ENCODE measurements at places on chromosomes 5 and 9.

DNA sequence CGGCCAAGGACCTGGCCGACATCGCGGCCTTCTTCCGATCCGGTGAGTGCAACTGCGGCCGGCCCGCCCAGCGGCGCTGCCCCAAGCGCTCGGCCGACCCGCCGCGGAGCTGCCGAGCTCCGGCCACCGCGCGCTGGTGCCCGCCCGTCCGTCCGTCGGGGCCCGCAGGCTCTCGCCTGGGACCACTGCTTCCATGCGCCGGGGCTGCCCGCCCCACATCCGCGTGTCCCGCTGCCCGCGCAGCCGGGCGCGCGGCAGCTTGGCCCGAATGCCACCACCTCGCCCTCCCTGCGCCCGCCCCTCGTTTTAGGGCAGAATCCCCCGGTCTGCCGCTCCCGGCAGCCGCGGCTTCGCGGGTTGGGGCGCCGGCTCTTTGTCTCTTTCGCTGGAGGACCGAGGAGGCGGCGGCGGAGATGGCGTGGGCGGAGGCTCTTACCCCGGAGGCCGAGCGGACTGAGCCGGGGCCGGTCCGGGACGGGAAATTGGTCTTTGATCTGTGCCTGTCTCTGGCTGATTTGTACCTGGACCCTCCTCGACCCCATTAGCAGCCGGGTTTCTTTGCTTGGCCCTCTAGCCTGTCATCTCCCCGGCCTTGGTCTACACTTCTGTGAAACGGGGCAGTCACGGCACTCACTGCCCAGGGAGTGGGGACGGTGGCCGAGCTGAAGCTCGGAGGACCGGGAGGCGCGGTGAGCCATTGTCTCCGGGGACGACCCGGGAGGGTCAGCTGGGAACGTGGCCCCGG lies 871 bp downstream of the TRIO start:
- no peak for DNase-seq

- DNase-seq, result no peak
Observed at GRCh38 chr5:99088309-99088708, 159.5 kb upstream of the CHD1 start.

GRCh38 chr5:80435476-80435875 lies 27.6 kb downstream of the ZFYVE16 start:
- DNase-seq, result no peak

- no peak for DNase-seq
Observed at GRCh38 chr5:168070761-168071160, 220.7 kb upstream of the WWC1 start.

GRCh38 chr5:11683666-11684065 lies 220.6 kb downstream of the CTNND2 start:
- no peak for DNase-seq

DNA sequence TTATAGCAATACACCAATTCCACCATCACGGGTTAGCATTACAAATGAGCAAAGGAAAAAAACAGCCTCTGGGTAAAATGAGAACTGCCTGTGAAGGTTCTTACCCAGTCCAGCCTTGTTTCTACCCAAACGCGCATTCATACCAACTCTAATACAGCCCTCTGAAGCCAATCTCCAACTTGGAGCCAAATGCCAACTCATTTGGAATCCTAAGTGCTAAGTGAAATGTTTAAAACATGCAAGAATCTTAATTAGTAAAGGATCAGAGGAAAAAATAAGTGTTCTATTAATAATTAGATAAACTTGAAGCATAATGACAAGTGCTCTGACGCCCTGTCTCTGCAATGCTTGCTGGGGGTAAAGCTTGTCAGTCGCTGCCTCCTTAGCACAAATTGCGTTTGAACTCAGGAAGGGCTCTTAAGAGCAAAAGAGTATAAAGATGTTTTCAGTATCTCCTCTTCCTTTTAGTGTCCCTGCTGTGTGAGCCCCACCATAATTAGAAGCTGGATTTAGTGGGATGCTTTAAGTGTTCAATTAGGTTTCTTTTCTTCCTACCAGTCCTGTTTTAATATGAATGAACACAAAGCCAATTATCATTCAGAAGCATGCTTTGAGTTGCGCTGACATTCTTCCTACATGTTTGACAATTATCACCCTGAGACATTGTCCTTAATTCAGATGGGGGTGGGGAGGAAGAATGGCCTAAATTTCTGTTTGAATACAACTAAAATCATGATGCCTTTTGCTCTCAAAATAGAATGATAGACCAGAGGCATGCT lies 537.6 kb downstream of the DTWD2 start:
- DNase-seq, result no peak

DNA sequence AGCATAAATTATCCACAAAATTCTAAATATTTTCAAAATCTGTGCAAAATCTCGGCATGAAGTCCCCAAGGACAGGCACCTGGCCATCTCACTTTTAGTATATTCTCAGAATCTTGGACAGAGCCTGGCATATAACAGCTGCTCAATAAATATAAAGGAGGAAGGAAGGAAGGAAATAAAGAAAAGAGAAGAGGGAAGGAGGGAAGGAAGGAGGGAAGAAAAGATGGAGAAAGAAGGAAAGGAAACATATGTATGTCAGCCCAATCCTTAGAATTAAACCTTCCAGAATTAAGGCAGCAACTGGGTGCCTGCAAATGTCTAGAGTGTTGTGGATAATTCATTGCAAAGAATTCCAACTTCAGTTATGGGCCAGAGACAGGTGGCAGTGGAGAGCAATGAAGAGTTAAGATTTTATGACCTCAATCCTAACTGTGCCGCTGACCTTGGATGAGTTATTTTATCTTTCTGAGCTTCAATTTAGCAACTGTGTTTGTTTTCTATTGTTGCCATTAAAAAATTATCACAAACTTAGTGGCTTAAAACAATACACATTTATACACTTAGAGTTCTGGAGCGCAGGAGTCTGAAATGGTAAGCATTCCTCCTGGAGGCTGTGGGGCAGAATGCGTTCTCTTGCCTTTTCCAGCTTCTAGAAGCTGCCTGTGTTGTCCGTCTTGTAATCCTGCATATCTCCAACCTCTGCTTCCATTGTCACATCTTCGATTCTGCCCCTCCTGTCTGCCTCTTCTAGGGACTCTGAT lies 200.9 kb upstream of the MSX2 start:
- DNase-seq, result no peak

- no peak for DNase-seq
Observed at GRCh38 chr9:23764219-23764618, 61.8 kb downstream of the ELAVL2 start.

DNA sequence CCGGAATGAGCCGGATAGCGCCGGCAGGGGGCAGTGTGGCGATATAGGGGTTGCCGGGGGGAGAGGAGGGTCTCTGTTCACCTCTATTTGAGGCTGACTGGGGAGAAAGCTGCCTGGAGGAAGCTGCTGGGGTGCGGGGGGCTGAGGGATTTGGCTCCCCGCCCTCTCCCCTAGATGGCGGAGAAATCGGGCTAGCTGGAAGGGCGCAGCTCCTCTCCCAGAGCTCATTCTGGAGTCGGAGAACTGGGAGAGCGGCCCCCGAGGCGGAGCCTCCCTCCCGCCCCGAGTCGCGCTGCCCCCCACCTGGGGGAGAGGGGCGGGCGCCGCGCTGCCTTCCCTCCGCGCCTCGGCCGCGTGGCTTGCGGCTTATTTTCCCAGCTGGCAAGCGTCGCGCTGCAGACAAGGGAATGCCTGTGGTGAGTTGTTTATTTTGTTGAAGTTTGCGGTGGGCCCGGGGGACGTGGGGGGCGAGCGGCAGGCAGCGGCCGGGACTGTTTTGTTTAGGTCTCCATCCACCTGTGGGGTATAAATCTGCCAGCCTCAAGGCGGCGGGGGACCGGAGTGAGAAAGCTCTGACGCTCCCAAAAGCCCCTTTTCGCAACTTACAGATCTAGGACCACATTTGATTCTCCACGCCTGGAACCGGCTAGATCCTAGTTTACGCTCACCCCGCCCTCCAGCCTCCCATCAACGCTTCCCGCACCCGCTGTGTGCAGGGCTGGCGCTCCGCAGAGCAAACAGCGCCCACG lies 4.1 kb upstream of the RGMB start:
- DNase-seq, result no peak

GRCh38 chr5:176334031-176334770 lies 27.4 kb downstream of the KIAA1191 start:
- no peak for DNase-seq

DNA sequence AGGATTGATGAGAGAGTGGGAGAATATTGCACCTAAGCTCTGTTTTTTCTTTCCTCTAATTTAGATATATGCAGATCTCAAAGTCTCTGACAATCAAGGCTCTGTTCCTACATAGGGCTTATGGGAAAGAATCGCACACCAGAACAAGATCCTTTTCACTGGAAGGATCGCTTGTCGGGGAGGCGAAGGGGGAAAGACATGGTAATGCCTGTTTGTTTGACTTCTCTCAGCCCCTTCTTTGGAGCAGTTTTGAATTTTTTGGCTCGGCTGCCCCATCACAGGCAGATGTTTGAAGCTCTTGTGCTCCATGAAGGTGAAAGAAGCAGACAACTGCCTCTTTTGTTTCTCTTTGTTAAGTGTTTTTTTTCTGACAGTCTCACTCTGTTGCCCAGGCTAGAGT lies 599.9 kb upstream of the ZNF608 start:
- DNase-seq, result no peak

DNA sequence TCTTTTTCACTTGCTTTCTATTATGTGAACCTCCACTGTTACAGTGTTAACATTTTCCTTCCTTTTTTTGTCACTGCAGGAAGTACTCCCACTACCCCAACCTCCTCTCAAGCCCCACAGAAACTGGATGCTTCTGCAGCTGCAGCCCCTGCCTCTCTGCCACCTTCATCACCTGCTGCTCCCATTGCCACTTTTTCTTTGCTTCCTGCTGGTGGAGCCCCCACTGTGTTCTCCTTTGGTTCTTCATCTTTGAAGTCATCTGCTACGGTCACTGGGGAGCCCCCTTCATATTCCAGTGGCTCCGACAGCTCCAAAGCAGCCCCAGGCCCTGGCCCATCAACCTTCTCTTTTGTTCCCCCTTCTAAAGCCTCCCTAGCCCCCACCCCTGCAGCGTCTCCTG lies 18.8 kb downstream of the NUP214 start:
- no peak for DNase-seq

DNA sequence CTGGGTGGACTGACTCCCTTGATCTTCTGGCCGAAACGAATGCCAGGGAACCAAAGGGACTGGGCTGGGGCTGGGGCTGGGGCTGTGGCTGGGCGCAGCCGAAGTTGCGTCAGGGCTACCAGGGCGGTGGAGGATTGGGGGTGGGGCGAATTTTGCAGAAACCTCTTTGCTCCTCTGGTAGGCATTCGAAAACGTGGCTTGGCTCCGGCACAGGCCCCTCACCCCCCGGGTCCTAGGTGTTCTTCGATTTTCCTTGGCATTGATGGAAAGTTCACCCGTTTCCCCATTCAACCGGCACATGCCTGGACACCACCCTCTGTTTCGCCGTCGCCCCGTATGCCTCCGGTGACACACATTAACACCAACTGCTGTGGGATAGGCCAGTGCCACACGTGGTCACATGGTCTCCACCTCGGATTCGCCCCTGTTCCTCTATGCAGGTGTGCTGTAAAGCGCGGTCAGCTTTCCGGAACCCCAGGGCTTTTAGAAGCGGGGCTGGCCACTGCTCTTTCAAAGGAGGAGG lies 477.1 kb downstream of the SPATA31A7 start:
- no peak for DNase-seq

- DNase-seq, result no peak
Observed at GRCh38 chr5:677131-678101, 15.7 kb downstream of the TPPP start.

- no peak for DNase-seq
Observed at GRCh38 chr9:134034215-134035040, 9.1 kb downstream of the BRD3OS start.

DNA sequence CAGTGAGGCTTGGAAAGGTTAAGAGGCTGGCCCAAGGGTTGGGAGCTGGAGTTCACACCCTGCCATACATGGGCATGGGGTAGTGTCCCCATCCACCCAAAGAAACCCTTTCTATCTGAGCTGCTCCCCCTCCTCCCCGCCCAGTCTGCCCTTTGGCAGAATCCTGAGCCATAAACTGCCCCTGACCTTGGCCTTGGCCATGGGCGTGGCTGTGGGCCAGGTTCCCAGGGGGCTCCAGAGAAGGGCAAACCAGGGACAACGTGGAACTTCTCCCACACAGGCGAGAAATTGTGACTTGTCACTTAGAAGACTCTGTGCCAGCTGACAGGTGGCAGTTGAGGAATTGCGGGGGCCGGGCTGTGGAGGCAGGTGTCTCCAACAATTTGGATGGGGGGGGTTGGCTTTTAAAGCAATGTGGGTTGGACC lies 4.8 kb downstream of the FAM78A start:
- DNase-seq, result no peak

DNA sequence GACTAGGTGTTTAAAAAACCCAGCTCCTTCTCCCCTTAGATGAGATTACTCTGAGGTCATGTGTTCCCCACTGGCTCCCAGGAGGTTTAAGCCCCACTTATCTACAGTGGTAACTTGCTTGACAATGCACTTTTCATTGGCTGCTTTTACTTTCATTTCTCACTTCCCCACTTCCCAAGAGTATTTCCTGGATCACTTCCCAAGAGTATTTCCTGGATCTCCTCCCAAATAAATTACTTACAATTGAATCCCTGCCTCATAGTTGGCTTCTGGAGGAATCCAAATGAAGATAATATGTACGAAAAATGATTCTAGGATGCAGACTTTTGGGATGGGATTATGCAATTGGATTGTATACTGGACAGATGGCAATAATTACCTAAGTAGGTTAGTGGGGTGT lies 47.1 kb upstream of the CHSY3 start:
- no peak for DNase-seq

DNA sequence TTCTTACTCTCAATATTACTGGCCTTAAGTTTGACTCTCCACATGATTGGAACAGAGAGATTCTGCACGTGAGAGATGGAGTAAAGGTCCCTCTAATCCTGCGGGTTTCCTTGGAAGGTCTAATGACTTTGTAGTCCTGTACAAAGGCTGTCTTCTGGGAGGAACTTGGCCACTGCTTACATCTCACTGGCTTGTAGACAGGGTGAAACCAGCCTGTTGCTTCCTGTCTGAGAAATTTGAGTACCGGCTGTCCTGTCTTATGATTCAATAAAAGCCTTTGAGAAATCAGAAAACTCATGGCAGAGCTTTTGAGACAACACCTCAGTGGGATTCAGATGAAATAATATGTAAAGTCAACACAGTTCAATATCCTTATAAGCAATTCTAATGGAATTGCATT lies 43.0 kb downstream of the IL31RA start:
- no peak for DNase-seq

DNA sequence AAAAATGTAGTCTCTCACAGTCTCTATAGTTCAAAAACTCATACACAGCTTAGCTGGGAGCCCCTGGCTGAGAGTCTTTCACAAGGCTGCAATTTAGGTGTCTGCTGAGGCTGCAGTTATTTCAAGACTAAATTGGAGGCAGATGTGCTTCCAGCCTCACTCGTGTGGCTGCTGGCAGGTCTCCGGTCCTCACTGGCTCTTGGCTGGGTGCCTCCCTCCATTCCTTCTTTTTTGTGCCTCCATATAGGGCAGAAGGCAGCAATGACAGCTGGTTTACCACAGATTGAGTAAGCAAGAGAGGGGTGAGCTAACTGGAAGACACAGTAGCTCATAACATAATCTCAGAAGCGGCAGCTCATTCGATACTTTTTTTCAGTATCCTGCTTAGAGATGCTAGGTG lies 2167.7 kb upstream of the WWC1 start:
- no peak for DNase-seq

GRCh38 chr9:89799766-89800165 lies 195.0 kb downstream of the GADD45G start:
- DNase-seq, result no peak

Measured in urinary bladder (tissue), 4 donors.